Endothelial cell (in vitro differentiated cells): ENCODE measurements at places on chromosomes 6 and 20.

DNA sequence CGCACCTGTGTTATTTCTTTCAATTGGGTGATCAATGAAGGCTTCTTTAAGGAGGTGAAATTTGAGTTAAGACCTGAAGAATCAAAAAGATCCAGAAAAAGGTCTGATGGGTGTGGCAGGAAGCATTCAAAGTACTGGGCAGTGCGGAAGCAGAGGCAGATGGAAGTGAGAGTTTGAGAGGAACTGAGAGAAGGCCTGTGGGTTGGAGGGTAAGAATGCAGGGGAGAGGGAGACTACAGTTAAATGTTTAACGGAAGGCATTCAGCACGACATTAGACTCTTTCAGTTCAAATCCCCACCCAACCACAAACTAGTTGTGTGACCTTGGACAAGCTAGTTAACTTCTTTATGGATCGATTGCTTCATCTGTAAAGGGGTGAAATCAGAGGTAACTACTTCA, 50.5 kb upstream of the GCM1 start:
- no peak overlapping the region for H3K27ac ChIP-seq
- no peak overlapping the region for H3K4me3 ChIP-seq
- no peaks in the 10 kb centered on the region for H3K27me3 ChIP-seq
- no peaks in the 10 kb centered on the region for H3K4me1 ChIP-seq
- no peaks in the 10 kb centered on the region for H3K36me3 ChIP-seq

- no peak overlapping the region for H3K4me3 ChIP-seq
- H3K36me3 ChIP-seq = no peaks in the 10 kb centered on the region
- H3K27me3 ChIP-seq = peaks cover 8% of the 10 kb centered on the region
- peaks cover 3% of the 10 kb centered on the region for H3K4me1 ChIP-seq
- no peak overlapping the region for H3K27ac ChIP-seq
These were observed 8.2 kb upstream of the PYGB start for GRCh38 chr20:25239387-25240370.

GRCh38 chr6:158028876-158029275, 47.2 kb downstream of the SYNJ2 start:
- H3K36me3 ChIP-seq = peaks cover 21% of the 10 kb centered on the region
- no peak overlapping the region for H3K4me3 ChIP-seq
- peaks cover 43% of the 10 kb centered on the region for H3K4me1 ChIP-seq
- no peak overlapping the region for H3K27ac ChIP-seq
- no peak for DNase-seq
- peaks cover 22% of the 10 kb centered on the region for H3K27me3 ChIP-seq

DNA sequence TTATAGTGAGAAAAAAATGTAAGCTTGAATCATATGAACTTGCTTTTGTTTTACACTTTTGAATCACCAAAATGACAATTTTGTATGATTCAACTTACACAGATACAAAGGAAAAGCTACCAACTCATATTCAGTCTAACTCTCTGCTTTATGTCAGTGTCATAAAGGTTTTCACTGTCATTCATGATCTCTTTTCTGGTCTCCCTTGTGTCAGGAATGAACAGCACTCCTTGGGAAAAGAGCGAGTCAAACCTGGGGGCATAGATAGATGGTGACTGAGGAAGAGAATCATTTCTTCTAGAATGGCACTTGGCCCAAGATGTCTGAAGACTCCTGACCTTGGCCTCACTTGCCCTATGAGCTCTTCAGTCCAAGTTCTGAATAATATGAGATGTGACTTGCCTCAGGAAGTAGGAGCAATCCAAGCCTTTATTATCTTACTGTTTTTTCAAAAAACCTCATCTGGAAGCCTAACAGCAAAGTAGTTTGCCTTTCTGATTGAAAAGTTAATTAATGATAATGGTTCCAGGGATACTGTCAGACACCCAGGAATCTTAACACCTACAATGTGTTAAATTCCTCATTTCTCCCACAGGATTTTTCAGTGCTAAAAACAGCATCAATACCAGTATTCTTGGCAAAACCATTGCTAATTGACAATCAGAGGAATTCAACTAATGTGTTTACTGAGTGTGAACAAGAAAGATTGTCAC, 270.0 kb upstream of the HSF2 start:
- no peaks in the 10 kb centered on the region for H3K4me1 ChIP-seq

- peaks cover 72% of the 10 kb centered on the region for H3K4me1 ChIP-seq
- DNase-seq = no peak
- H3K36me3 ChIP-seq = peaks cover 28% of the 10 kb centered on the region
These were observed 20.6 kb downstream of the PPP1R16B start for GRCh38 chr20:38825901-38826625.

DNA sequence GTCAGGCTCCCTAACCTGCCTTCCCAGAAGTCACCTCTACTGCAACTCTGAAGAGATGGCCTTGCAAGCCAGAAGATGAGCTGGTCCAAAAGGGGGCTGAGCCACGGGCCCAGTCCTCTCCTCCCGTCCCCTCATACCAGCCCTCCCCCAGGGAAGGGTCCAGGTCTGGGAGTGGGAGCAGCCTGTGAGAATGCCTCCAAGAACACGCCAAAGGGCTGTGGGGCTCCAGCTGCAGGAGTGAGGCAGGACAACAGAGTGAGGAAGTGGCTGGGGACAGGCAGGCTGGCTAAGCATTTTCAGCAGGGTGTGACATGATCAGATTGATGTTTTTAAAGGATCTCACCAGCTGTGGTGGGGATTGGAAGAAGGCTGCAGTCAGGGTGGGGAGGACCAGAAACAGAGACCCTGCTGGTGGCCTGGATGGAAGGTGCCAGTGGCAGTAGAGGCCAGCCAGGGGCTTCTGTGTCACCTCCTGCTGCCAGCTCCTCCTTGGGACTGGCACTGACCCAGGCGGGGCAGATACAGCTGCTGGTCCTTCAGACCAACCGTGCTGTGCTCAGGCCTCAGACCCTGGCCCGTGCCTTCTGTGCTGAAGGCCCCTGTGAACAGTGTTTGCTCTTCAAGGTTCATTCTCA, 257.6 kb downstream of the NRN1 start:
- H3K36me3 ChIP-seq = peaks cover 5% of the 10 kb centered on the region
- no peak overlapping the region for H3K4me3 ChIP-seq
- peaks cover 3% of the 10 kb centered on the region for H3K4me1 ChIP-seq
- no peak overlapping the region for H3K27ac ChIP-seq
- peaks cover 3% of the 10 kb centered on the region for H3K27me3 ChIP-seq

DNA sequence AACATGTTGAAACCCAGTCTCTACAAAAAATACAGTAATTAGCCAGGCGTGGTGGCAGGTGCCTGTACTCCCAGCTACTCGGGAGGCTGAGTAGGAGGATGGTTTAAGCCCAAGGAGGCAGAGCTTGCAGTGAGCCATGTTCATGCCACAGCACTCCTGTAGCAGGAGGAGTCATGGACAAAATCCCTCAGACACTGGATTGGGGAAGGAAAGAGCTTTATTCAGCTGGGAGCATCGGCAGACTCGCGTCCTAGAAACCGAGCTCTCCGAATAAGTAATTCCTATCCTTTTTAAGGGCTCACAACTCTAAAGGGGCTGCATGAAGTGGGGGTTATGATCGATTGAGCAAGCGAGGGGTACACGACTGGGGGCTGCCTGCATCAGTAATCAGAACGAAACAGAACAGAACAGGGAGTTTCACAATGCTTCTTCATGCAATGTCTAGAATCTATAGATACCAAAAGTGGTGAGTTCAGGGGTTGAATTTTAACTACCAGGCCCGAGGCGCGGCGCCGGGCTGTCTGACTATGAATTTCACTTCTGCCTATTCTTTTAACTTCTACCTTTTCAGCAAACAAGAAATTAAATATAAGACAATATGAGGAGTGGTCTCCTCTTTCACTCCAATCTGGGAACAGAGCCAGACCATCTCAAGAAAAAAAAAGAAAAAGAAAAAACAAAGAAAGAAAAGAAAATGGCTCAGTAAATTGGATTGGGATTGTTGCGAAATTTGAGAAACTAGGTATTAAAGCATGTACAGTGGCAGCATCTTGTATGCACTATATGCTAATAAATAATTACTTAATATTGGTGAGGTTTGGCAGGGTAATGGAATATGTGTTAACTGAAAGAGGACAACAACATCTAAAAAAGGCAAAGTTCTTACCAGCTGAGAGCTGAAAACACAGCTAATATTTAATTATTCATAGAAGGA, 23.6 kb downstream of the HMGN4 start:
- DNase-seq = no peak
- H3K27ac ChIP-seq = no peak overlapping the region
- H3K4me1 ChIP-seq = no peaks in the 10 kb centered on the region
- H3K4me3 ChIP-seq = no peak overlapping the region
- H3K36me3 ChIP-seq = no peaks in the 10 kb centered on the region

DNA sequence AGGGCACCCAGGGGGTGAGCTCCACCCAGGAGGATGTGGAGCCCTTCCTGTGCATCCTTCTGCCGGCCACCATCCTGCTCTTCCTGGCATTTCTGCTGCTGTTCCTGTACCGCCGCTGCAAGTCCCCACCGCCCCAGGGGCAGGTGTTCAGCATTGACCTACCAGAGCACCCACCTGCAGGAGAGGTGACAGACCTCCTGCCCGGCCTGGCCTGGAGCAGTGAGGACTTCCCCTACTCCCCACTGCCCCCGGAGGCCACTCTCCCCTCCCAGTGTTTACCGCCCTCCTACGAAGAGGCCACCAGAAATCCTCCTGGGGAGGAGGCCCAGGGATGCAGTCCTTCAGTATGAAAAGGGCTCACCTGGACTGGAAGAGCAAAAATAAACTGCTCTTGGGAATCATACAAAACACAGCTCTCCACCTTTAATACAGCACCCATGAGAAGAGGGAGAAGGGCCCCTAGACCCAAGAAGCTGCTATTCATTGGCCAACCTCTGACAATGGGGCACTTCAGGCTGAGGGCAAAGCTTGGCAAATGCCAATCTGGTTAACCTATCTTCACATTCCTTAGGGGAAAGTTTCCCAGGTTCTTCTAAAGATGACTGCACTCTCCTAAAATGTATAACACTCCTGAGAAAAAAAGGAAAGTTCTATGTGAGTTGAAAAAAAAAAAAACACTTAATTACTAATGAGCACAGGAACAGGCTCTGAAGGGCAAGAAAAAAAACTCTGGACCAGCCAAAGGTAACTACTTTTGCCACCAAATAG, 5.0 kb downstream of the SMIM28 start:
- no peaks in the 10 kb centered on the region for H3K4me1 ChIP-seq
- H3K27me3 ChIP-seq = no peaks in the 10 kb centered on the region
- H3K27ac ChIP-seq = no peak overlapping the region

DNA sequence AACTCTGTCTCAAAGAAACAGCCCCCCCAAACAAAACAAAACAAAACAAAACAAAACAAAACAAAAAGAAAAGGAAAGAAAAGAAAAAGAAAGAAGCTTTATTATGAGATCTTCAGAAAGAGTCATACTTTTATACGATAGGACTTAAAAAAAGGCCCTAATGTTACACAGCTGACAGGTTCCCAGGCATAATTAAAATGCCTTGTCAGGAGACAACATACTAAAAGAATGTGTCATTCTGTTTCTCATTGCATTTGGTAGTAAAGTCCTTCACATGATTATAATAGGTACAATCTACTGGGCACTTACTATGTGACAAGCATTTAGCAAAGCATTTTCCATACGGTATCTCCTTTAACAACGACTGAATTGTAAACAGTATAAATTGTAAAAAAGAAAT, 36.4 kb upstream of the RPN2 start:
- H3K27ac ChIP-seq = no peak overlapping the region
- no peaks in the 10 kb centered on the region for H3K27me3 ChIP-seq
- no peaks in the 10 kb centered on the region for H3K36me3 ChIP-seq
- no peak for DNase-seq
- H3K4me3 ChIP-seq = no peak overlapping the region
